ENCODE measurements at places on chromosomes 7 and 10.

DNA sequence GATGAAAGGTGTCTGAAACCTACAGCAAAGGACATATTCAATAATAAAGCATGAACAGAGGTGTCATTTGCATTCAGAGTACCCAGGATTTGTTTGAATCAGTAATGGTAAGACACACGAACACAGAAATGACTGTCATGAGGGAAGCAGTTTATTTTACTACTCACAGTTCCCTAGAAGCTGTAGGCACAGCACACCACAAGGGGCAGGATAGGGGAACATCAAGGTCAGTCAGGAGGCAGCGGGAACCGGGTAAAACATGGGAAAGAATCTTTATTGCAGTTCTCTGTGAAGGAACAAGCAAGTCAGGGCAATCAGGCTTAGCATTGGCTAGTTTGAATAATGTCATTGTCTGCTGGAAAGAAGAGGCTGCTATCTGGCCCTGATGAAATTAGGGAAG lies 70.2 kb upstream of the PDSS1 start:
- no peak for DNase-seq

GRCh38 chr10:45557275-45557905 lies 115.2 kb downstream of the ZFAND4 start:
- peak; percentile 77 for DNase-seq

DNA sequence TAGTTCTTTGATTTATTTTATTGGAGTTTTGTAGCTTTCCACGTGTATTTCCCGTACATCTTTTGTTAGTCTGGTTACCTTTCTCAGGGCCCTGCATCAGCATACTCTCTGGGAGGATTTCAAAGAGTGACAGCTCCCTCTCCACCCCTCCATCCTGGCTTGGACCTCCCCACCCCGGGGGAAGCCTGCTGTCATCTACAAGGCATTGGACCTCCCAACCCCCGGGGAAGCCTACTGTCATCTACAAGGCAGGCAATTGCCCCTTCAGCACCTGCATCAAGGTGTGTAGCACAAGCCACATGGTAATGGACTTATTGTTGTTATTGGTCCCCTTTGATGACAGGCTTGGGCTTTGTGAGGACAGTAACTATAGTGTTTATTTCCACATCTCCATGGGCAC lies 390.1 kb downstream of the TCERG1L start:
- no peak for DNase-seq

GRCh38 chr10:34489973-34490745 lies 324.9 kb downstream of the PARD3 start:
- DNase-seq = no peak

- DNase-seq = no peak
Observed at GRCh38 chr7:134866617-134867016, 87.2 kb downstream of the CALD1 start.

GRCh38 chr10:121910673-121911420 lies 17.0 kb downstream of the ATE1 start:
- DNase-seq = no peak

DNA sequence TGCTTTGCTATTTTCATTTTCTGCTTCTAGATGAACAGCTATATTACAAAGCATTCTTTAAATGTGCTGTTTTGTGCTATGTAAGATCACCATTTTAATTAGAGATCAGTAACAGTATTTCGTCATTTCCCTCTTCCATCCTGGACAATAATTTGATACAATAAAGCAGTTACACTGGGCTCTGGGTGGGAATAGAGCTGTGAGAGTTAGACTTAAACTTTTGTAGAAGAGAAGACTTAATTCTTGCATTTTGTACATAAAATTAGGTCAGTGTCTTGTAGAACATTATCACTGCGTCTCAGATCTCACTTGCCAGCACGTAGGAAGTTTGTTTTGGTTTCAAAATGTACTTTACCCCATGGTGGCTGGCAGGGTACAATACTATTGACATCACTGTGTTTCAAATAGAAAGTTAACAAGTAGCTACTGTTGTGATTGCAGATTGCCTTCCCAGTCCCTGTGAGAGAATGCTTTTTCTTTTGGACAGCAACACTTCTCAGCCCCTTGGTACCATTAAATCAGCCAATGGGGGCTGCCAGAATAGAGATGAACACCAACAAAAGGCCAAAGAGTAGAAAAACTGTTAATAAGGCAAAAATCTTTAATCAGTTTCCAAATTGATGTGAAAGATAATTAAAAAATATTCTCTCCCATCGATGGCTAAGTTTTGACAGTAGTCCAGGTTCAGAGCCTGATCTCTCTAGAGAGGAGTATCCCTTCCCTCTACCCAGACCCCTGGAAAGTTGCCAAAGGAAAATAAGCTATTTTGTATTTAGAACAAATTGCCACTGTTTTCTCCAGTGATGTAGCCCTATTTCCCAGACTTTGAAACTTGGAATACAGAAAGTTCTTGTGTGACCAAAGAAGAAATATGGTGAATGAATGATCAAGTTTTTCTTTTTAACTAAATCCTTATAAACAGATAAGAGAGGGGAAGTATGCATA lies 35.1 kb downstream of the SMNDC1 start:
- DNase-seq = peak; percentile 46

GRCh38 chr7:8434290-8435002 lies 1.0 kb downstream of the NXPH1 start:
- DNase-seq = no peak

DNA sequence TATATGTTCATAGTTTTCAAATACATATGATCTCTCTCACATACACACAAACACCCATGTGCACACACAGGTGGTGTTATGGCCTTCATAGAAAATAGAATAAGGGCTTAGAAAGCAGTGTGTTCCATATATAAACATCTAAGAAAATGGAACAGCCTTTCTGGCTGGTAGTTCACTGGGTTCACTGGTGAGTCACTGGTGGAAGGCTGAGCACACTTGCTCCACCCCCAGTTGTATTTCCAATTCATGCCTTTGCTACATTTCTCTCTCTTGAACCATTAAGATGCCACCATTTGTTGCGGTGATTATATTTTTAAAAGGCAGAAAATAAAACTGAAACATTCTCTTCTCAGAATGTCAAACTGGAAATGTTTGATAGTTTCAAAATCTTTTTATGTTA lies 252.1 kb downstream of the GLI3 start:
- no peak for DNase-seq

DNA sequence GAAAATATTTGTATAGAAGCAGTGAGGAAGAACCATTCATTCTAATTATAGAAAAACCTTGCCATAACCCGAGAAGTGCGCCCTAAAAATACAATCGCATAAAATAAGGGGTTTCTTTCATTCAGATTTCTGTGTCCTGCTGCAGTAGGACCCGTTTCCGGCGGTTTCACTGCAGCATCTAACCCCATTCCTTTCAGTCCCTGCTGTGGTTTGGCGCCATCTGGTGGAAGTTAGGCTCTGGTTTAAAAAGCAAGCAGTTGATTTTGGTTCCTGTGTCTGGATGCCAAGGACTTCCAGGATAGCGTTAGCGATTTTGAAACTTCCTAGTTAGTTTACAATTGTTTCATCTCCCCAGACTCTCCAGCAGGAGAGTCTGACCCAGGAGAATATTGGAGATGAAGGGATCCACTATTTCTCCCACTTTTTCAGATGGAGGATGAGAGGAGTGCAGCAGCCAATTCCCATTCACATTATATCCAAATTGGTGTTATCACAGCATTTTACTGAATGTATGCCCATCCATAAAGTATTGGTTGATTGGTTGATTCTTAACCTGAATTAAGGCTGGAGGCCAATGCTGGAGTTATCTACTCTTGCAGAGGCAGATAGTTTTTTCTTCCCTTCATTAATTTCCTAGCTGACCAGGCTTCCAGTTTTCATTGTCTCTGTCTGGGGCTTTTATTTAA lies 128.8 kb upstream of the CACNA2D1 start:
- DNase-seq = peak; percentile 80

DNA sequence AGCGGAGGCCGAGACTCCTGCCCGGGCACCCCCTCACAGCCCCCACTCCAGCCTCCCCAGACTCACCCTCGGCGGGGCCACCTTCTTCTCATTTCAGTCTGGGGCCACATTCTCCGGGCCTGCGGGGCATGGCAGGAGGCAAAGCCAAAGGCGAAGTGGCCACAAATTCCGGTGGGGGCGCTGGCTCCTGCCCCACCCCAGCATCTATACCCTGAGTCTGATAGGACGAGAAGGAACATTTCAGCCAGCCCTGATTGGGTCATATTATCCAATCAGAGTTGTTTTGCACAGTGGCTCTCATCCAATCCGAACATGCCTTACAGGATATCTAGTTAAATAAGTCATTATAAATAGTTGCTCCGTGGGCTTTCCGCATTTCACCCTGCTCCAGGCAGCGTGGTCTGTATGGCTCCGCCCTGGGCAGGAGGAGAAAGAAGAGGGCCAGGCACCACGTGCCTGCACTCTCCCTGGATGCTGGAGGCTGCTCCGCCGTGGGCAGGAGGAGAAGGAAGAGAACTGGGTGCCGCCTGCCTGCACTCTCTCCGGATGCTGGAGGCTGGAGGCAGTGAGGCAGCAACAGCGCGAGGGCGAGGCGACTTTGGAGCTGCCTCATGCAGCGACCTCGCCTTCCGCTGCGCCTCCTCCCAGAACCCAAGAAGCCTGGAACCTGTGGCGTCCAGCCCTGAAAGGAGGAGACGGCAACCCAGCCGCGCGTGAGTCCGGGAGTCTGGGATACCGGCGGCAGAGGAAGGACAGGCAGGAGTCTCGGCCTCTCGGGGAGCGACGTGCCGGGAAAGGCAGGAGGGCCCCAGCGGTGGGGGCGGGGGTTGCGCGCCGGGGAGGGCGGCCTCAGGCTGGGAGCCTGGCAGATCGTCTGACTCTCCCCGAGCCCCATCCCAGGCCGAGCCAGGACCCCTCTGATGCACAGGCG lies 162.9 kb downstream of the ZNF33B start:
- DNase-seq = no peak

DNA sequence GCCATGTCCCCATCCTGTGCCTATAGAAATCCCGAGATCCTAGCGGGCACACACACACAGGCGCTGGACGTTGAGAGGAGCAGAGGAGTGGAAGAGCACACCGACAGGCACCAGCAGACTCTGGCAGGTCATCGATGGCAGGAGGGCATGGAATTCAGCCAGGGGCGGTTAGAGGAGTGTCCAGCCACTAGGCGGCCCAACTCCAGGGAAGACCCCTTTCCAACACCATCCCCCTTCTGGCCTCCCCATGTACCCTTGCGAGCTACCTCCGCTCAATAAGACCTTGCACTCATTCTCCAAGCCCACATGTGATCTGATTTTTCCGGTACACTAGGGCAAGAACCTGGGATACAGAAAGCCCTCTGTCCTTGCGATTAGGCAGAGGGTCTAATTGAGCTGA lies 356.0 kb upstream of the DPP6 start:
- no peak for DNase-seq

- no peak for DNase-seq
Observed at GRCh38 chr7:156347132-156347531, 293.4 kb upstream of the RNF32 start.

- DNase-seq = no peak
Observed at GRCh38 chr10:95987685-95988426, 55.5 kb upstream of the CCNJ start.

- no peak for DNase-seq
Observed at GRCh38 chr7:68166525-68166924, 1169.9 kb downstream of the TYW1 start.

DNA sequence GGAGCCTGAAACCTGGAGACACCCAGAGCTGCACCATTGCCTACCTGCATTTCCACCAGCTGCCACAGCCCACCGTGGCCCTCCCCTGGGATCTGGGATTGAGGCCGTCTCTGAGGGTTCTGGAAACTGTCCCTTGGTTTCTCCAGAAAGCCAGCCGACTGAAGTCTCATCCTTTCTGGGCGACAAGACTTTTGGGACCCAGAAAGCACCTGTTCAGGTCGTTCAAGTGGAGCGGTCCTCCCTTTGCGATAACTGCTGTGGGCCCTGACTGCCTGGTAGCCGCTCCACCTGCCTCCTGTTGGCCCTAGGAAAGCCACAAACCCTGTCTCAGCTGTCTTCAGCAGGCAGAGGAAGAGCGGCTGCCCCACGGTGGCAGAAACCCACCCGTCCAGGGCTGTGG lies 346.0 kb upstream of the MKI67 start:
- DNase-seq = no peak

DNA sequence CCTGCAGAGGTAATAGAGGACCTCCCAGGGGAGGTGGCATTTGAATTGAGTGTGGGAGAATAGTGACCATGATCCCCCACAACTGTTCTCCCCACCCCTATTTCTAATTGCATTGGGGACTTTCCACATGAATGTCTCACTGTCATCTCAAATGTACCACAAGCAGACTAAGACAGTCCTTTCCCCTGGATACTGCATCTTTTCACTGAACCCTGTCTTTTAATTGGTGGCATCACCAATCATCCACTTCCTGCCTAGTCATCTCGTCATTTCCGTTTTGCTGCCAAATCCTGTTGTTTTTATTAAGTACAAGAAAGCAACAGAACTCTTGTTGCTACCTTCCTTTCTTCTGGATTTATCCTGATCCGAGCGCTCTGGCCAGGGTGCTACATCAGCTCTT lies 120.3 kb downstream of the NRP1 start:
- no peak for DNase-seq

GRCh38 chr10:70649526-70649925 lies 22.8 kb upstream of the ADAMTS14 start:
- DNase-seq = no peak

GRCh38 chr7:16028103-16028502 lies 341.6 kb upstream of the MEOX2 start:
- DNase-seq = no peak

DNA sequence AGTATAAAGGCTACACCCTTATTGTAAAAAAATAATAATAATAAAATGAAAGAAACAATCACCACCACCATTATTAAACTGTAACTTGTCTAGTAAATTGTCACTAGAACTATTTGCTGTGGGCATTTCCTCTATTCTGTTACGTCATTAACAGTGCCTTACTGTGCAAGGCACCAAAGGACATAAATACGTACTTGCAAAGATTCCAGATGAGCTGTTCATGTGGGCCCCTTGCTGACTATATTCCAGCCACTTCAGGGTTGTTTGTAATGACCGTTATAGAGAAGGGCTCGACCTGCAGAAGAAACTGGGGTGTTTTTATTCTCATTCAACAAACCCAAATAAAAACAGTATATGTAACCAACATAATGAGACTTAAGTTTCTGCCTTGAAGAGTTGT lies 60.4 kb downstream of the KLRG2 start:
- no peak for DNase-seq

DNA sequence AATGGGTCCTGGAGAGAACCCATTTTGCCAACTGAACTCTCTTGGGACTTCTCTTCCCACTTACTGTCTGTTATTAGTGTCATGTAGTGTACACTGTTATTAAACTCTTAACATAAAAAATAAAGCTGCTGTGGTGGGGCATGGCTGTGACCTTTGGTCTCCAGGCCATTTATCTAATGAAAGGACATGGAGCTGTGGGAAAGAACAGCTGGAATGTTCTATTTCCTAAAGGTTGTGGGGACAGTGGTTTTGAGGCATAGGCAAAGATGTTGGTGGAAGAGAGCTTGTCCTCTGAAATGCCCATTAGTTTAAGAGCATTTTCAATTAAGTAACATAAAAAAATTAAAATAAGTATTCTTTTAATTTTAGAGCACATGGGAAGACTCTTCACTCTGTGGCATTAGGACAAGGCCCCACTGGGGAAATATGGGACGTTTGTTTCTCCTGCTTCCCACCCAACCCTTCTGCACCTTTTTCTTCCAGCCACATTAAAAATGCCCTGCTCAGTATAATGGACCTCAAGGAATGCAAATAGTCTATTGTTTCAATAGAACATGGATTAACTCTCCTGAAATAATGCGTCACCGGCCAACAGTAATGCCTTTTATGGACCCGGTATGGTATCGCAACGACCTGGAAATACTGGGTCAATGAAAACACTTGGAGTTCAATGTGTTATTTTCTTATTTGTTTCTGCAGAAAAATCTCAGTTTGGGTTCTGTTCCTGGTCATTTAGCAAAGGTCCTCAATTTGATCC lies 149.6 kb downstream of the BUB3 start:
- DNase-seq = no peak

- DNase-seq = no peak
Observed at GRCh38 chr7:23418046-23418445, 52.2 kb downstream of the IGF2BP3 start.
